NCI-H2081 treated with DMSO at 0.1 percent for 48 hours (cell line): ENCODE measurements at places on chromosomes 3 and 15.

DNA sequence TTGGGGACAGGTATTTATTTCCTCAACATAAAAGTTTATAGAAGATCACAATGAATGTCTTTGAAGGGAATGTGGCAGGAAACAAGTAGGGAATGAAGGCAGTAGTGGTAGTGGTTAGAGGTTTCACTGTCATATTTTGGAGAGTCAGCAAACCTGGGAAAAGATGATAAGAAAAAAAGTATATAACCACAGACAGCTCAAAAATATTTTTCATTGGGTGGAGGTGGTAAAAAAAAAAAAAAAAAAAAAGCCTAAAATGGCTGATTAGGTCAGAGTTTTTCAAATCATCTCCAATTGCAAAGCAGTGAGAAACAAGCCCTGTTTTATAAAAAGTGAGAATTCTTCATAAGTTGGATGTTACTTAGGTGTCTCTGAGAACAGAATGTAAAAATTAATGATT lies 400.0 kb downstream of the LSAMP start:
- no peak for DNase-seq

- no peak for DNase-seq
Observed at GRCh38 chr3:138036572-138036971, 26.6 kb downstream of the CLDN18 start.

DNA sequence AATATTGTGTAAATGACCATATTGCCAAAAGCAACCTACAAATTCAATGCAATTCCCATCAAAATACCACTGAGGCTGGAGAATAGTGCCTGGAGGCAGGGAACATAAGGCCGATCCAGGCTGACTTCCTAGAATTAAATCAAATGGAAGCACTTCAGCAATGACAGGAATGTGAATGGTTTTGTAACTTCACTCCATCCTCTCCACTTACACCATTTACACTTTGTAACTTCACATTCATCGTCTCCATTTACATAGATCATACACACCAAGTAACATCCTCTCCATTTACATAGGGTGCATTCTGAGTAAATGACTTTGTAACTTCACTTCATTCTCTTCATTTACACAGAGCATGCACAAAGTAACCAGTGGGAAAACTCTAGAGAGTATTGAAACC lies 11.6 kb downstream of the STRIT1 start:
- DNase-seq, result no peak

DNA sequence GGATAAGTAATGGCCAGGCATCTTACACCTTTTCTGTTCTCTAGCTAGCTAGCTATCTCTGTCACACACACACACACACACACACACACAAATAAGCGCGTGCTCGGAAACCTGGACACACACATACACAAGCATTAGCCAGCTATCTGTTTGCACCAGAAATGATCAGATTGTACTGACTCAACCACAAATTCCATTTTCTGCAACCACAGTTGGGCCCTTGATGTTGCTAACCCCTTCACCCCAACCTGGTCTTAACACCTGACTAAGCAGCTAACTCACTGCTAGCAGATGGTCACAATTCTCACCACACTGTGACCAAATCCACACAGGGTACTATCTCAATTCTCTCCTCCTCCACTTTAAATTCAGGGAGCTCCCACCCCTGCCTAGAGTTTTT lies 183.0 kb upstream of the THBS1 start:
- DNase-seq, result no peak

DNA sequence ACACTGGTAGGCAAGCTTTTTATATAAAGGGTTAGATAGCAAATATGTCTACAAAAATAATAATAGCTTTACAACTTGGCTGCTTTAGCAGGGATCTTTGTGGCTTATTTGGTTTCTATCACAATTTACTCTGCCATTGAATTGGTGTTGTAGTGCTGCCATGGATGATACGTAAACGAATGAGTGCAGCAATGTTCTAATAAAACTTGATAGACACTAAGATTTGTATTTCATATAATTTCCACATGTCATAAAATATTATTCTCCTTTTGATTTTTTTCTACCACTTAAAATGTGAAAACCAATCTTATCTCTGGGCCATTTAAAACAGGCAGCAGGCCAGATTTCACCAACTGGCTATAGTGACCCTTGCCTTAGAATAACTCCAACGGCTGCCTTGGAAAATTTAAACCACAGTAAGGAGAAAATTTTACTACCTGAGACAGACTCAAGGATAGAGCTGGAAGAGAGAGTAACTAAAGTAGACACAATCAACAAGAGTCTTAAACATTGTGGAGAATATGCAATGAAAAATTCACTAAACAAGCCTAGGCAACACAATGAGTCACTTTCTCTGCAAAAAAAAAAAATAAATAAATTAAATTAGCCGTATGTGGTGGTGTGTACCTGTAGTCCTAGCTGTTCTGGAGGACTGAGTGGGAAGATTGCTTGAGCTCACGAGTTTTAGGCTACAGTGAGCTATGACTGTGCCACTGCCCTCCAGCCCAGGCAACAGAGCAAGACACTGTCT lies 8.1 kb downstream of the NPHP3 start:
- DNase-seq, result no peak

DNA sequence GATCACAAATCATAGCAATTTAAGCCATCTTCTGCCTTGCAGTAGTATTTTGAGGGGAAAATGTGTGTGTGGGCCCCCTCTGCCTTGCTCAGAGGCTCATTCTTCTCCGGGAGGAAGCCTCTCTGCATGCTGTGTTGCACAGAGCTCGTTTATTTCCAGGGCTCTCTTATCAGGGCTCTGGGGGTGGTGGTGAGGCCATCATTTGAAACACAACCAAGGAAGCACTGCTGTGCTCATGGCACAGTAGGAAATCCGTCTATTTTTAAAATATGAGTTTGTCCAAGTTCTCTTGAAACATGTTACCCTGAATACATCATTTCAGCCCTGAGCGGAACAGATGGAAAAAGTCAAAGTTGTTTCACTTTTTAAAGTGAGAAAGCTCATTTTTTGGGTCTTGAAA lies 369.0 kb upstream of the CFAP20DC start:
- DNase-seq, result no peak

- no peak for DNase-seq
Observed at GRCh38 chr3:43247561-43248184, 38.7 kb upstream of the SNRK start.
